NCI-H187 (cell line): ENCODE measurements at places on chromosomes 1 and 21.

- no peak for DNase-seq
Measured at GRCh38 chr1:150257624-150258585, at the start of gene CA14. Gene CA14 (plus strand): TSS chr1:150257774. CDS start chr1:150258129, 355 bp downstream.

GRCh38 chr1:10816233-10816632 lies 19.8 kb upstream of the CASZ1 start:
- no peak for DNase-seq

- no peak for DNase-seq
Measured at GRCh38 chr1:179253286-179253972, 24.0 kb upstream of the ABL2 start.

- DNase-seq, result no peak
Measured at GRCh38 chr1:244445320-244446181, 6.2 kb downstream of the ADSS2 start.

DNA sequence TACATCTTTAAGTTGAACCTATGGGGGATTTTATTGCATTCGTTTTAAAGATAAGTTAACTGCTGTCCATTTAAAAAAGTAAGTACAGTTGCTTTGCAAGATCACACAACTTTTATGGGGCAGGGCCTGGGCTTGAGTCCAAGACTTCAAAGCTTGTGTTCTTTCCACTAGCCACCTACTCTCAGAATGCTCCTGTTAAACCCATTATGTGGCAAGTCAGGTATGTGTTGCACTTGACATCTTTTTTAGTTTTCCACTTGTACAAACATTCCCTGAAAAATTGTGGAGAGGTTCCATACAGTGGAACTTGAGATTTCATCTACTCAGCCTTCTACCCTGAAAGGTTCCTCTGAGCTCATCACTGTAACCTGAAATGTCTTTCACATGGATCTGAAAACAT lies 235.5 kb upstream of the SGIP1 start:
- no peak for DNase-seq

DNA sequence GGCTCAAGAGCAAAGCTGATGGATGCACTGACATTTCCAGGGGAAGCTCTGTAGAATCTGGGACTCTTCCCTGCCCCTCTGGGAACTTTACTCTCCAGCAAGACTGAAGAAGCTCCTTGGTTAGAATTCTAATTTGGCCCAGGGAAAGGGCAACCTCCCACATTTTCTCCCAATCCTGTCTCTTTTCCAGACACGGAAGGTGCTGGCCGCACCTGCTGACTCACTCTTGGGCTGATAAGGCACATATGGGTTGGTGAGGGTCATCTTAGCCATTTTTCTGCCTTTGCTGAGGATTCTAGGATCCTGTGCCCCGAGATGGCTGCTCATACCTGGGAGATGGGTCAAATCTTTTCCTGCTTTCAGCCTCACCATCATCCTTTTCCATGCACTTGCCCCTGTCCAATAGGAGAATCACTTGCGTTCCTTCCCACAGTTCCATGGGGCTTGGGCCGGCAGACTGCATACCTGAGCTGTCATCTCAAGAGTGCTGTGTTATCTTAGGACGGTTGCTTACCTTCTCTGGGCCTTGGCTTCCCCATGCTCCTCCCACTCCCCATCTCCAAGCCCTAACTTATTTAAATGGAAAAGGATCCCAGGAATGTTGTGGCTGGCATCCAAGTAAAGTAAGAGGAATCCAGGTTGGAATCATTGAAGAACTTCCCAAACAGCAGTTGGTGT lies 1.3 kb downstream of the TINAGL1 start:
- no peak for DNase-seq

DNA sequence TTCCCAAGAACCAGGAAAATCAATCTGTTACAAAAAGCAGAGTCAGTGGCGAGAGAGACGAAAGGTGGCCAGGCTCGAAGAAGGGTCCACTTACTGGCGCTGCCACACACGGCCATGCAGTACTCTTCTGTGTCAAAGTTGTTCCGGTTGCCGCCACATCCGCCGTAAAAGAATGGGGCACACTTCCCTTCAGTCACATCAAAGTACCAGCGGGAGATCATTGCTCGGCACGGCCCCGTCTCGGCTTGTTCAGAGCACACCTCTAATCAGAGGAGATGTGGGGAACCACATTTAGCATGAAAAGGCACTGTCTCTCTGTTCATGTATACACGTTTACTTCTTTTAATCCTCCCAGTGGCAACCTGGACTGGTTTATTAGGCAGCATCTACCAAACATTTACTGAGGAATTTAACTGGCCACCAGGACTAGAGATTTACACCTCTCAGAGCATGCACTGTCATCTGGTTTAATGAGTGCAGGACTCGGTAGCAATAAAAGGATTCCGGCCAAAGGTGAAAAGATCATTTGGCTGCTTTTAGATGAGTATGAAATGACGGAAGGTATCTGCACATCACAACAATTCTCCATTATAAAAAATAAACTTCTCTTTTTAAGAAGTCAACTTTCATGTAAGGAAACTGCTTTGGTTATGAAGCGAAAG lies 170.5 kb downstream of the APP start:
- no peak for DNase-seq

GRCh38 chr1:200640963-200641401 lies 20.4 kb upstream of the KIF14 start:
- no peak for DNase-seq

DNA sequence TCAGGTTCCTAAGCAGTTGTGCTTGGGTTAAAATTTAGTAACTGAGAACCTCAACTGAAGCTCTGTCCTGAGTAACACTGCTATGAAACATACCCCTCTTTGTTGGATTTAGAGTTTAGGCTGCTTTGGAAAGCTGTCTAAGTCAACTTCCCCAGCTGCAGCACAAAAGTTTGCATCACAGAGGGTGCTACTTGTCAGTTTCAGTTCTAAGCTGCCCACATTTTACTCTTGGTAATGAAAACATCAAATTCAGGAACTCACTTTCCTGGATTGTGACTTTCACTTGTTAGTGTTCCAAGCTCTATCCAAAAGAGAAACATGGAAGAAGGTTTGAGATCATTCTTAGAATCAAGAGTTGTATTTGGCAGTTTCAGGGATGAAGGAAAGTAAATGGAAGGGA lies 191.7 kb upstream of the NFIA start:
- no peak for DNase-seq

DNA sequence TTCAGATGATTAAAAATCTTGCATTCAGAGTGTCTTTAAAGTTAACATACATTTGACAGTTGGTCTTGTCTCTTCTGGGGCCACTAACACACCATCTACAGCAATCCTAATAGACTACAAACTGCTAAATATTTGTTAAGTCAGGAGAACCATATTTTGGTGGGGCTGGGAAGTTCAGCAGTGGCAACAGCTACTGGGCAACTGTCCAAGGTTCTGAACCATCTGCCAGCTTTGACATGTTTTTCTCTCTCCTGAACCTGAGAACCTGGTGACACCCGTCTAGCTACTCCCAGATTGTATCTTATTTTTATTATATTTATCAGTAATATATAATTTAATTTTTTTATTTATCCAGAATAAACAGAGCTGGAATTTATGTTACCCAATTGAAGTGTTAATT lies 199.0 kb upstream of the DPYD start:
- DNase-seq, result no peak

DNA sequence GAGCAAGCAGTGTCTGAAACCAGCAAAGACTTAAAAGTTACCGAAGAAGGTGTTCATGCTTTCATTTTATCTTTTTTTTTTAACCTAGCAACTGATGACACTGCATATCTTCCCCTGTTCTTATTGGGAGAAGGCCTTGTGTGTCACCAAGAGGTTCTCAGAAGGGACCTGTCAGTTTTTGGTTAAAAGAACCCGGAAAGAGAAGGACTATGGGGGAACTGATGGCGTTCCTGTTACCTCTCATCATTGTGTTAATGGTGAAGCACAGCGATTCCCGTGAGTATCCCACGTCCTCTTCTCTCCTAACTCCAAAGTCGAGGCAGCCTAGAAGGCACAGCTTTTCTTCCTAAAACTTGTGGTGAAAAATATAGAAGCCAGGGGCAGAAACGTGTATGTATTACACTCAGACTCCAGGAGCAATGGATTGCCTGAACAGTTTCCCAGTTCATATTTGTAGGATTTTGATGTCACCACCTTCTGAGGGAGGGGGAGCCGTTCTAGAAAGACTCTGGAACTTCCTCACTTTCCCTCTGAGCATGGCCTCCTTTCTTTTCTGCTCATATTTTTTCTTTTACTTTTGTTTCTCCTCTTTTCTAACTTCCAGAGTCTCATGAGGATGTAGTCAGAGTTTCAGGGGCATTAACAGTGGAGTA lies at the start of gene MR1:
Gene MR1, plus strand, starts transcription at position 185 of the 653 bp plus-strand sequence. Its CDS starts 25 bp downstream, at position 210.
- DNase-seq, result no peak

- no peak for DNase-seq
Measured at GRCh38 chr1:198598796-198599321, 40.0 kb upstream of the PTPRC start.

DNA sequence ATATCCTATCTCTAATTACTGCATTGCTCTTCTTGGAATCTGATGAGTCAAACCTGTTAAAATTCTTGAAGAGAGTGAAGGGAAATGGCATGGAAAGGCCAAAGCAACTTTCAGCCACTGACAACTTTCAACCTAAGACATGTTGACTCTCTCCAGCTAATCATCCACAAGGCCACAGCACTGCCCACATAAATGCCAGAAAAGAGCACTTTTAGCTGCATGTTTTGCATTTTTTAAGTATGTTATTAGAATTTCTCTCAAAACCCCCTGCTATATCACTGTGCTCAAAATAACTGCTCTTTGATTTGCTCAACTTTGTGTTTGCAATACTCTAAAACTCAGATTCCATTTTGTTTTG lies 352.5 kb downstream of the ADGRL2 start:
- no peak for DNase-seq

GRCh38 chr1:90841473-90841872 lies 124.4 kb upstream of the BARHL2 start:
- no peak for DNase-seq
